ENCODE measurements at places on chromosomes 2 and 18.

GRCh38 chr2:210458395-210458794 lies 18.2 kb downstream of the LANCL1 start:
- no peak overlapping the region for H3K27ac ChIP-seq
- H3K36me3 ChIP-seq = peaks cover 36% of the 10 kb centered on the region
- DNase-seq = no peak
- H3K4me1 ChIP-seq = no peaks in the 10 kb centered on the region
- no peak overlapping the region for H3K4me3 ChIP-seq
- no peaks in the 10 kb centered on the region for H3K27me3 ChIP-seq

DNA sequence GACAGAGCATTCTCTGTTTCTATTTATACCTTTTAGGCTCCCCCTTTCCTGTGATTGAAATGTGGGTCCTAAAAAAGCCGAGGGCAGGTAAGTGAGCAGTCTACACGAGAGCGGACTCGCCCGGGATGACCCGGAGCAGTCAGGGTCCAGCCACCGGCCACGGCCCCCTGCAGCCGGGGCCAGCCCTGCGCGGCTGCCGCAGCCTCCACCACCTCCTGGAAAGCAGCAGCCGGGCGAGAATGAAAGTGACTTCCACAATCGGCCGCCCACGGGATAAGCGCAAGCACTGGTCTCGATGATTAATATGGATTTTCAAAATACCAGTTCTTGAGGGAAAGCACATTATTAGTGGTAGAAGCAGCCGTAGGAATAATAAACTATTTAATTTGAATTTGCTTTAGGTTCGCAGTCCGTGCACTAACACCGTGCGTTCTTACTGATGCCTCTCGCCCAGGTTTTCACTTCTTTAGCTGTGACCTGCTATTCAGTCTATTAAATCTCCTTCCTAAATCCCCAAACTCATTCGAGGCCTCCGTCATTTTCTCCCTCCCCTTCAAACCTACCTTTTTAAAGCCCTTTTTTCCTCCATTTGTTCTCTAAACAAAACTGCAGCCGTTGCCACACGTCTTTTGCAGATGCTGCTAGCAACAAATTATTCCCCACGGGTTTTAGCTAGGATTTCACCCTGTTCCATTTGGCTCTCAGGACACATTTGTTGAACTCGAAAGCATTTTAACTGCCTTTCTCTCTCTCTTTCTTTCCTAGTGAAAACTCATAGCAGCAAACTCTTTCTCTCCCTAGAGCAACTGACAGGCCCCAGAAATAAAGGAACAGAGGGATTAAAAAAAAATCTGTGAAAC lies 1015.1 kb upstream of the PIK3C3 start:
- H3K4me1 ChIP-seq = no peaks in the 10 kb centered on the region
- no peak overlapping the region for H3K27ac ChIP-seq
- H3K27me3 ChIP-seq = no peaks in the 10 kb centered on the region
- DNase-seq = no peak
- no peaks in the 10 kb centered on the region for H3K36me3 ChIP-seq

DNA sequence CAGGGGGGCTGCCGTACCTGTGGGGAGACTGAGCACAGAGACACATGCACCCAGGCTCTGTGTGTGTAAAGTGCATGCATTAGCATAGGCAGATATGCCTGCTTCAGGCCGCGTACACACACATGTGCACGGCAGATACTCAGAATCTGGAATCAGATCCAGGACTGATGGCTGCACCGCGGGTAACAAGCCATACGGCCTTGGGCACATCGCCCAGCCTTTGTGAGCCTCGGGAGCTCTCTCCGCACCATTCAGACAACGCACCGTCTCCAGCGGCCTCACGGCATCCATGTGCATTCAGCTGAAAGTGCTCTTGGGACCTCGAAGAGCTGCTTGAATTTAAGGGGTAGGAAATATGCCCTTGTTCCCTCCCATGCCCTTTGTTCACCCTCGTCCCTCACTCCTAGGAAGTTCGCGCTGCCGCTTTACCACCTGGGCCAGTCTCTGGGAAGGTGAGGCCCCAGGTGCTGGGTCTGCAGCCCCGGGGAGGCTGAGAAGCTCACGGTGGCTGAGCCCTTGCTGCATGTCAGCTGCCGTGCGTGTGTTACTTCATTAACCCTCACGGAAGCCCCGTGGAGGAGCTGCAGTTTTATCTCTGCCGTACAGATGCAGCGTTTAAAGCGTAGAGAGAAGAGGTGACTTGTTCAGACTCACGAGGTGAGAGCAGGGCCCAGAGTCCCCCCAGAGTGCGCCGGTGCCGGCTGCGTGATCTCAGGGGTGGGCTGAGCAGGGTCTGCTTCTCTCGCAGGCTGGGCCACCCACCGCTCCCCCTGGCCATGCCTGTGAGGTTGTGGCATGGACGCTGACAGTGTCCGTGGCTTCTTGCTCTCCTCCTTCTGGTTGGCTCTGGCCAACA lies 377.7 kb upstream of the MYT1L start:
- peaks cover 16% of the 10 kb centered on the region for H3K4me1 ChIP-seq
- no peaks in the 10 kb centered on the region for H3K36me3 ChIP-seq
- no peak overlapping the region for H3K4me3 ChIP-seq
- H3K27ac ChIP-seq = no peak overlapping the region
- DNase-seq = no peak
- H3K27me3 ChIP-seq = no peaks in the 10 kb centered on the region

DNA sequence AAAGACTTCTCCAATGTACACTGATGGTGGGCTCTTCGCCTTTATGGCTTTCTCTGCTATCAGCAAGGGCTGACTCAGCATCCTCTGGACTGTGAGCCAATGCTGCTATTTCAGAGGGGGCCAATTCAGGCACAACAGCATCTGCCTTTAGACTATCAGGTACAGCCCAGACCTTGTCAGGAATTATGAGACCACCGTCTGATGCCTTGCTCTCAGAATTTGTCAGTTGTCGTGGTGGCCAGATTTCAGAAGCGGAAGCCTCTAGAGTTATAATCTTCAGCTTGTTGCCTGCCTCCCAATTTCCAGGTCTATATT lies 92.7 kb downstream of the ALPK2 start:
- H3K27ac ChIP-seq = no peak overlapping the region
- H3K27me3 ChIP-seq = peaks cover 25% of the 10 kb centered on the region
- H3K4me3 ChIP-seq = no peak overlapping the region
- no peak for DNase-seq
- H3K4me1 ChIP-seq = peaks cover 31% of the 10 kb centered on the region

DNA sequence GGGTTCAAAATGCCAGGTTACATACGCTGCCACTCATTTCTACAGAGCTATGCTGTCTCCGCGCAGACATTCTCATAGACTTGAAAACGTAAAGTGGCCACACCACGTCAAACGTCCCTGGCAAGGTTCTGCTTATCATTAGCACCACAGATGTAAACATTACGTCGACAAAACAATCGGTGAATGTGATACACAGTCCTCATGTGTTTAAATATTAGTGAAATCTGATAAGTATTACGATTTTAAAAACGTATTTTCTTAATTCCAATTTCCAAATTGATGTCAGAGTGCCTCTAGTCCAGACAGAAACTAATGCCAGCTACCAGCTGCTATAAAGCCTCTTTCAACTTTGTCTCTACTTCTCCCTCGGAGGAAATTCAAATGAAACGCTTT lies 1.2 kb downstream of the STK17B start:
- H3K27me3 ChIP-seq = no peaks in the 10 kb centered on the region
- peaks cover 66% of the 10 kb centered on the region for H3K36me3 ChIP-seq
- H3K4me3 ChIP-seq = peak overlapping the region; percentile 89
- peak overlapping the region; percentile 96 for H3K27ac ChIP-seq

- H3K36me3 ChIP-seq = peaks cover 16% of the 10 kb centered on the region
- H3K27me3 ChIP-seq = no peaks in the 10 kb centered on the region
- H3K4me1 ChIP-seq = peaks cover 38% of the 10 kb centered on the region
- no peak overlapping the region for H3K4me3 ChIP-seq
- no peak overlapping the region for H3K27ac ChIP-seq
- peak; percentile 23 for DNase-seq
Measured at GRCh38 chr2:42171396-42171980, 2.3 kb downstream of the EML4 start.

DNA sequence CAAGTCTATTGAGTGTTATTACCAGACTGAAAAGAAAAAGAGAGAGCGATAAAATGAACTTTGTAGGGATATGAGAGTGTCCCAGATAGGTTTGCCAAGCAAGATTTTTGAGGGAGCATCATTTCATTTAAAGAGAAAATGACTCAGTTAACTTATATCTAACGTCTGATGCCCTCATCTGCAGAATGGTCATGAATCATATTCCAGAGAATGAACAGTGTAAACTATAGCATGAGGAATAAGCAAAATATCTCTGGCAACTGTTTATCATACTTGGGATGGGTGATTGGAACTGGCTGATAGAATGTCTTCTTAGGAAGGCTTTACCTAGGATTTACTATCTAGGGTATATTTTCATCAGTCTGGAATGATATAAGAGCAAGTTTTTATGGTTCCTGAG lies 289.4 kb downstream of the CMPK2 start:
- no peaks in the 10 kb centered on the region for H3K4me1 ChIP-seq
- DNase-seq = no peak
- H3K4me3 ChIP-seq = no peak overlapping the region
- no peaks in the 10 kb centered on the region for H3K36me3 ChIP-seq

Data from activated naive CD4-positive, alpha-beta T cell treated with anti-CD3 and anti-CD28 coated beads, Interleukin-2, amount 10 ng/mL, durations not matched to agents 7 days and 5 days (primary cell).